ENCODE measurements at places on chromosomes 4 and X.

DNA sequence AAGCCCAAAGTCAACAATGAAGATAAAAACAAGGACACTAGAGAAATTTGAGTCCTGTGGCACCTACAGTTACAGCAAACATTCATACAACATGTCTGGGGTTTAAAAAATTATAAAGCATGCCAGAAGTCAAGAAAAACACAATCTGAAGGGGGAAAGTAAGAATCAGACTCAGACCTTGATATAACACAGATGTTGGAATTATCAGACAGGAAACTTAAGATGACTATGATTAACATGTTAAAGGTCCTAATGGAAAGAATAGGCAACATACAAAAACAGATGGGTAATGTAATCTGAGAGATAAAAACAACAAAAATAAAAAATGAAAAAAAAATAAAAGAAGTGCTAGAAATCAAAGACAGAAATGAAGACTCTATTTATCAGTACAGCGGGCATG is 446.5 kb downstream of the SPRY1 start:
- DNase-seq = no peak

DNA sequence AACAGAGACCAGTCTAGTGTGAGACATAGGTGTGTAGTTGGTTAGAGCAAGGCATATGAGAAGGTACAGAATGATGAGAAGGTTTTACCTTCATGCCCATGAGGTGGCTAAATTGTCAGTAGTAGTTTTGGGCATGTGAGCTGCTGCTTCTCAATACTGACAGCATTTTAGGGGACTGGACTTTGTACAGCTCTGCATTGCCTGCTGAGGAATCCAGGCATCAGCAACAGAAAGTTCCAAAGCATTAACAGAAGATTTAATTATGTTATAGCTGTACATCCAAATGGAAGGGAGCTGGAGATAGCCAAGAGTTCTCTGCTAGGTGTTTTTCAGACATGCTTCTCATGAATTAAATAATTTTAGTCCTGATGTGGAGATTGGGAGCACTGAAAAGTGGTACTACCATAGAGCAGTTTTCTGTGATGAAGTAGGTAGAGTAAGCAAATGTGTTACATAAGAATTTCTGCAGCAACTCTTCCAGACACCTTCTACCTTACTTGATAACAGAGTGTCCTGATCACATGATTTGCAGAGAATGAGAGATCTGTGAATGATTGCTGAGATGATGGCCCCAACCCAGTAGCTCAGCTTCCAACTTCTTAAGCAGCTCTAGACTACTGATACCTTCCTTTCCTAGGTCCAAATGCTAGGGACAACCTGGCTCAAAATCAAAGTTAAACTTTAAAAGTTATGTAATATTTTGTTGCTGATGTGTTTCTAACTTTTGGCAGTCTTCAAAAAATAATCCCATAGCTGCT is 30.4 kb downstream of the FNIP2 start:
- no peak for DNase-seq

GRCh38 chrX:9614016-9614415 is 149.2 kb downstream of the TBL1X start:
- DNase-seq = peak; percentile 66

GRCh38 chr4:33494150-33494549 is 2750.2 kb downstream of the ARAP2 start:
- peak; percentile 6 for DNase-seq

- no peak for DNase-seq
These were observed 84.4 kb upstream of the PHOX2B start for GRCh38 chr4:41832961-41833360.

DNA sequence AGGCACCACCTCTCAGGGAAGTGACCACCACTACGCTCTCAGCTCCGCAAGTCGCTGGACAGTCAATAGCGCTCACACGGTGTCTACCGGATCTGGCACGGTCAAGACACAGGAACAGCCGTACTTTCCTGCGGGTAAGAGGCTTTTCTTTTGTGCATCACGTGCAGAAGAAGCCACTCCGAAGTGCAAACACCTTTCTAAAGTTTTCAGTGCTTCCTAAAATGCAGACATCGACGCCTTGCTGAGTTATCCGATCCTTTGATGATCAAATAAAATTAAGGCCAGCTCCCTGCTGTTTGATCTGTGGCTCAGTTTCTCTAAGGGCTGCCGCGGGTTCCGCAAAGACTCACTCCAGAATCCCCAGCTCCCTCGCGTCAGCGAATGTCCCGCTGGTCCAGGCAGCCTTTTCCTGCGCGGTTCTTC is 71.8 kb downstream of the FBXO8 start:
- DNase-seq = no peak

DNA sequence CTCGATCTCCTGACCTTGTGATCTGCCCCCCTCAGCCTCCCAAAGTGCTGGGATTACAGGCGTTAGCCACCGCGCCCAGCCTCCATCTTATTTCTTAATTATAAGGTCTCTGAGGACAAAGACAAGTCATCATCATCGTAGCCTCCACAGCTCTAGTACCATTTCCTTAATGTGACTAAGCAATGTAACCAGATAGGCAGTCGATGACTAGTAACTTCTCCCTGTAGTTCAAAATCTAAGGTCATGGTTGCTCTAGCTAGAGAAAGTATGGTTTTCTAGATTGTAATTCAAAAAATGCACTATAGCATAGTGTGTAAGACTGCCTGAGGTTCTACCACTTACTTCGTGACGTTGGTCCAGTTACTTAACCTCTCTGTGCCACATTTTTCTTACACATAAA is 6.9 kb downstream of the SLC39A8 start:
- DNase-seq = no peak

- DNase-seq = no peak
These were observed 44.8 kb downstream of the CLDN34 start for GRCh38 chrX:10011991-10012390.

All from astrocyte of the spinal cord (primary cell).